ENCODE measurements at places on chromosomes 2 and 18.

DNA sequence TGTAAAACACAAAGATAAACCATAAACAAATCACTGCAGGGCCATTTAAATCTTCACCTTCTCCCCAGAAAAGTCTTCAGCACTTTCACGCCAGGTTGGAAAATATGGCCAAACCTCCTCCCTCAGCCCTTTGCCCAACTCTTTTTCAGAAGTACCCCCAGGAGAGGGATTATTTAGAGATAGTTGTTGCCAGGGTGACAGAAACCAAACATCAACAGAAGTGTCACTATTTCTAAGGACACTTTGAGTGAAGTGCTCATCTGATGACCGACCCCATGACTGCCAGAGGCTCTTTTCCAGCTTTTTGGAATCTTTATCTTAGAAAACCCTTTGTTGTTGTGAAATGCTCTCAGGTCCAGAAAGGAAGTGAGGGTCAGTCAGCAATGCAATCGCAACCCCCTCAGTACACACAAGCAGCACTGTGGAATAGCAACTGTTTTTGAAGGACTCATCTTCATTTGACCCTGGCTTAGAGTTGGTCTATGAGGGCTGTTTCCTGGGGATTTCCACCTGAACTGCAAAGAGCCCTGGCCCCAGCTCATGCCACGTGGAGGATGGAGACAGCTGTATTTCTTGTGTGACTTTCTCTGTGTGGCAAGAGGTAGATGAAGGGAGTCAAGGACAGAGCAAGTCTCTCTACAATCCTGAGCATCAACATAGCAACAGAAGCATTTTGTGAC, 114.0 kb upstream of the STON1 start:
- DNase-seq: no peak

DNA sequence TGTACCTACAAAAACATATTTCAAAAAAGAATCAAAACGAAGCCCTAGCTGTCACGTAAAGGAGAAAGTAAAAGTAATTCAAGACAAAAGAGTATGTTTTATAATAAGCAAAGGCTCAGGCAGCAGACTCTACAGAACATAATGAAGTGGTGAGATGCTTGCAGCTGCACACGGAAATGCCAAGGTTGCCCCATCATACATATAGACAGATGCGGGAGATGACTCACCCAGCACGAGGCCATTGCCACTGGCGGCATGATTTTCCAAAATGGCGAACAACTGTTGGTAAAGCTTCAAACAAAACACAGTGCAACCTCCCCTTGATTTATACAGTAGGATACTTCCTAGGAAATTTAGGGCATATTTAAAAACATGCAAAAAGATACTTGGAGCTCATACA, 26.0 kb upstream of the C1QL2 start:
- peak; percentile 26 for DNase-seq

- DNase-seq: no peak
These were observed 512.9 kb downstream of the LRRTM4 start for GRCh38 chr2:77009307-77009706.

GRCh38 chr2:228657807-228658402, 476.4 kb upstream of the SPHKAP start:
- DNase-seq: peak; percentile 74

DNA sequence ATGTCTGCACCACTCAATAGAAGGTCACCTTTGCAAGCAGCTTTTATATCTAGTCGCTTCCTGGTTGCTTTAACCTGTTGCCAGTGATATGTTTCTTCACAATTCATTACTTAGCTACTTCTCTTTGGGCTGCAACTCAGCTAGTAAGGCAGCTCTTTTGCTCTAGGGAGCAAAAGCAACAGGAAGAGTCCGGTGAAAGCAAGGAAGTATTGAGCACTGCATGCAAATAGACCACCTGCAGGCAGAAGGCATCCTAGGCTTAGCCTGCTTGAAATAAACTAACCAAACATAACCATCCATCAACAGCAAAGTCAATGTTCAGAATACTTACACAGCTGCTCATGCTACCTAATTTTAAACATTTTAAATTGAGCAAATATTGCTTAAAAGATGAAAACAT, 529.2 kb upstream of the LINC00305 start:
- DNase-seq: no peak

DNA sequence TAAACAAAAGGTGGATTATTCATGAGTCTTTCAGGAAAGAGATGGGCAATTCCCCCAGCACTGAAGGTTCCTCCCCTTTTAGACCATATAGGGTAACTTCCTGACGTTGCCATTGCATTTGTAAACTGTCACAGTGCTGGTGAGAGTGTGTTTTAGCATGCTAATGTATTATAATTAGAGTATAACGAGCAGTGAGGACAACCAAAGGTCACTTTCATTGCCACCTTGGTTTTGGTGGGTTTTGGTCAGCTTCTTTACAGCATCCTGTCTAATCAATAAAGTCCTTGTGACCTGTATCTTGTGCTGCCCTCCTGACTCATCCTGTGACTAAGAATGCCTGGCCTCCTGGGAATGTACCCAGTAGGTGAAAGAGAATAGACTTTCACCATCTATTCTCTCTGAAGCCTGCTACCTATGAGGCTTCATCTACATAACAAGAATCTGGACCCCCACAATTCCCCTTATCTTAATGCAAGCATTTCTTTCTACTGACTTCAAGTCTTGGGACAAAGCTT, 148.7 kb downstream of the CABLES1 start:
- DNase-seq: peak; percentile 90

DNA sequence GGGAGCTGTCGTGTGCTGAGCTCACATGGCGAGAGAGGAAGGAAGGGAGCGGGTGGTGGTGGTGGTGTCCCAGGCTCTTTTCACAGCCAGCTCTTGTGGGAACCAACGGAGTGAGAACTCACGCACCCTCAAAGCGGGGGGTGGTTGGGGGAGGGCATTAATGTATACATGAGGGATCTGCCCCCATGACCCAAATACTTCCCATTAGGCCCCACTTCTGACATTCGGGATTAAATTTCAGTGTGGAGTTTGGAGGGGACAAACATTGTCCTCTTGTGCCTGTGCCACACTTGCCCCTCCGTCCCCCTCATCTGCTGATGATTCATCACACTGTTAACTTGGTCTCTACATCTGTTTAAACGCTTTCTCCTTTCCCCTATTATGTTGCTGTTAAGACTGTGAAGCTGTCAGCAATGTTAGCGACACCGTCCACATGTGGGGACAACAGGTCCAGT, 22.5 kb downstream of the INPP4A start:
- DNase-seq: no peak

GRCh38 chr2:71736986-71737385, 283.6 kb downstream of the DYSF start:
- DNase-seq: no peak

- DNase-seq: no peak
These were observed 292.5 kb downstream of the ALK start for GRCh38 chr2:29628862-29629261.

GRCh38 chr2:109173311-109174171, 44.5 kb downstream of the SH3RF3 start:
- peak; percentile 44 for DNase-seq

DNA sequence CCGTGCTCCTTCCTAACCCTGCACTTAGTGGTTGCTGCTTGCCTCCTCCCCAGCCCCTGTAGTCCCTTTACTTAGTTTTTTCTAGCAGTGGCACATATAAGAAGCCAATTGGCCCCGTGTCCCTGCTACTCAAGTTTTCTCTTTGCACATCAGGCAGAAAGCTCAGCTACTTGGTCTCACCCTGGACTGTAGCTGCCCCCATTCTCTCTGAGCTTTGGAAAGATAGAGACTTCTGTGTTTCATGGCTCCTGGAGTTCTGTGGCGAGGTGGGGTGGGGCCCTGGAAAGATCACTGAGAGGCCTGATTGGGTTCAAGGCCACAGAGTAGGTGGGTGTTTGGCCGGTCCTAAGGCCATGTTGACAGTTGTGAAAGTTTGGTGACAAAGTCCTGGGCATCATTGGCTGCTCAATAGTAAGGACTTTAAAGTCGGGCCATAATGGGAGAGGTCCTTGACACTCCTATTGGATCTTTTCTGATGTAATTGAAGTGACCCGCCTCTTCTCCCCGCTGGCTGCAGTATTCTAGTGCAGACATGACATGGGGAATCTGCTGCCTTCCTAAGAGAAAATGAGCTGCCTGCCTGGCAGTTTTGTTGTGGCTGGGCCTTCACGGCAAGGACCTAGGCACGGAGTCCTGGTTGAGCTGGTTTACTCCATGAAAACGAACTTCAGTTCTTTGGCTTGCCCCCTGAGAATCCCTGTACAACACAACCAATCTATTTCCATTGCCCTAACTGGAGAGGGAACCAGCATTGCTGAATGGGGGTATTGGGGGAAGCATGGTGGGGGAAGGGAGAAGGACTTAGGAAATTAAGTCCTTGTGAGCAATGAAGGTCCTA, 26.2 kb upstream of the CYP27A1 start:
- no peak for DNase-seq

DNA sequence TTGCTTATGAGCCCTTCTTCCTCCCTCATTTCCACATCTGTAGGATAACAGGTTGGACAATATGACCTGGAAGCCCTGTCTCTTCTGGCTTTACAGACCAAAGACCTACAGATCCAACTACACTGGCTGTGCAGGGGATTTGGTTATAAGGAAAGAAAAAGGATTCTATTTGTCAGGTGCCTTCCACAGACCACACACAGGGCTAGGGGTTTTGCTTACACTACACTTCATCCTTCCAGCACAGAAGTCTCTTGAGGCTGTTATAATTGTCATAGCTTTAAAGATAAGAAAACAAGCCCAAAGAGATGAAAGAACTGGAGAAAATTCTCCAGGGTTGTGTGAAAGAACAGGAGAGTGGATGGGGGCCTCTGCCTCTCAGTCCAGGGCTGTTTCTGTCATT, 302.6 kb downstream of the MYCN start:
- no peak for DNase-seq

DNA sequence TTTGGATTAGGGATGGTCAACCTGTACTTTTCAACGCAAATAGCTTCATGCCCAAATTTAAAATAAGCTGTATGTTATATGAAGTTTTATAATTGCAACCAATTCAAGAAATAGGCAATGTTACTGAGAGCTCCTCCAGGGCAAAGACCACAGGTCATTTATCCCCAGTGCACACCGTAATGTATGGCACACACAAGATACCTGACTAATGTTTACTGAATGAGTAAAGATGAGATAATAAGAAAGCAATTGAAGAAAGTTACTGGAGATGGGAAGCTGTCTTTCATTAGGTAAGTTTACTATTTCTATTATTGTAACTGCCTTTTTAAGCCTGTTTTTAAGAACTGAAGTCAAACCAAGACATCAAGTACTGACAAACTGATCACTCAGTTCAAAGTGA, 184.5 kb upstream of the VRK2 start:
- no peak for DNase-seq

DNA sequence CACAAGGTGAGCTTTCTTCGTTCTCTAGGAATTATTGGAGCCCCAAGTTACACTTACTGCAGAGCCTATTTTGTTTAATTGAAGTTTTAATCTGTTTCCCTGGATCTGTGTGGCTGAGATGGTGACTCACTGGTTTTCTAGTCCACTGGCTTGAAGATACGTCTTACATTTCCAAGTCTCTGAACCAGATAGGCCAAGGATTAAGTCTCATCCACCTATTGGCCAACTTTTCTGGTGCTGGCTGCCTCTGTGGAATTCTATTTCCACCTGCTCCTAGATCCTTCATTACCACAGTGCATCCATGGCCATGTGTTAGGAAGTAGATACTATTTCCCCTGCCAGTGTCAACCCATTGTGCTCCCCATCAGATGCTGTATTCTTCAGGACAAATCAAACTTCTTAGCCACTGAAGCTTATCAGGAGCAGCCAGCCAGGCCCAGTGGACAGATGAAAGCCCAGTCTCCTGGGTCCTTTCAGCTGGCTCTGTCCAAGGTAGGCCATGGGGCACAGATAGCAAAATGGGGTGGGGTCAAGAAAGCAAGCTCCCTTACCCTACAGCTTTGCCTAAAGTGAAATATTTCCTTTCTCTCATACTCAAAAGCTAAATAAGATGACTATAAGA, 198.8 kb upstream of the TCF4 start:
- no peak for DNase-seq

GRCh38 chr2:134601264-134601663, 117.5 kb downstream of the TMEM163 start:
- no peak for DNase-seq

- no peak for DNase-seq
These were observed 887.3 kb upstream of the CRIM1 start for GRCh38 chr2:35468245-35468644.

DNA sequence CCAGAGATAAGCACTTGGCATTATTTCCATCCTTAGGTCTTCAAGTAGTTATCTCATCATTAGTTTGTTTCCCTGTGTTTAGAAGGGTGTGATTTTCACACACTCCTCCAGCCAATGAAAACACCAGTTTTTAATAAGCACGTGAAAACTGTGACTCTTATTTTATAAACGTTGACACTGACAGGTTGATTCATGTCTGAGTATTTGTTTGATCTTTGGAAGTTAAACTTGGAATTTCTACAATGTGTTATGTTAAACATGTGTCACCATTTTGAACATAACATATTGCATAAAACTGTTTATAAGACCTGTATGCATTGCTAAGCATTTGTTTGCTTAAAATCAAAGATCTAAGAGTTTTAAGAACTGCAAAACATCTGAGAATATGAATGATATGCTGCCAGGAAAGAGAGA, 27.6 kb downstream of the SLC40A1 start:
- no peak for DNase-seq

- no peak for DNase-seq
These were observed 122.3 kb downstream of the LYPD6B start for GRCh38 chr2:149160701-149161217.

DNA sequence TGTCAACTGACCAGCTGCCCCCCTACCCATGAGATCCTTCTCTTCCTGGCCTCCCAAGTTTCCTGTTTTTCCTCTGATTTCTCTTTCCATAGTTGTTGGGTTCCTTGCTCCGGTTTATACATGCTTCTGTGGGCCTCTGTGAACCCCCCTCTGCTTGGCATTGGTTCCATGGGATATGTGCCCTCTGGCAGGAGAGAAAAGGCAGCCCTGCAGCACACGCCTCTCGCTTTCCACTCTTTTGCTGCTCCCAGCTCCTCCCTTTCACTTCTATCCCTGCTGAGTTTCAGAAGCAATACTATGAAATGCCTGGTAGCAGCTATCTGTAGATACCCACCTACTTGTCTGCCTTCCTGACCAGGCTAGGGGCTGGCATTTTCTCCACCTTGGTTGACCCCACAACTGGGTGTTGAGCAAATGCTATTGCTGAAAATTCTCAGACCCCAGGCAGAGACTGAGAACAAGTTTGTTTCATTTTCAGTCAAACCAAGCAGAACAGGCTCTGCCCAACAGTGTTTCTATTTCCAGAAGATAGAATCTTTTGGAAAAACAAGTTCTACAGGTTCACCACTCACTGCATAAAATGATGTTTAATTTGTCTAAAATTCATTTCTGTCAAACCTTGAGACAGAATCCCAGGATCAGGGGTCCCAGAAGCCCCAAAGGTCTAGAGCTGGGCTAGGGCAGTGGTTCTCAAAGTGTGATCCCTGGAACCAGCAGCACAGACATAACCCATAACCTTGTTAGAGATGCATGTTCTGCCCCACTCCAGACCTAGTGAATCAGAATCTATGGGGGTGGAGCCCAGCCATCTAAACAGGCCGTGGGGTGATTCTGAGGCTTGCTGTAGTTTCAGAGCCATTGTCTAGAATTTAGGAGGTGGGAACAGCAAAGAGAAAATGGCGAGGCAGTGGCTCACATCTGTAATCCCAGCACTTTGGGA, 13.4 kb downstream of the CAPG start:
- no peak for DNase-seq

GRCh38 chr2:50225021-50225928, 806.7 kb downstream of the NRXN1 start:
- no peak for DNase-seq
